IMR-90 (cell line): ENCODE measurements at places on chromosomes 12 and 14. TPM values are rescaled to one million over a fixed set of nuclear protein-coding genes. Genes with fewer than 3 reads are reported as not detected.

MYH6 gene
- polyA plus RNA-seq: not detected in 2 replicates

TMEM179 gene
- polyA plus RNA-seq: not detected in 2 replicates

USP44 gene
- polyA plus RNA-seq: 10.3 and 13.0 TPM in 2 replicates

PZP gene
- not detected in 2 replicates for polyA plus RNA-seq
